ENCODE measurements at places on chromosomes 4 and X.

DNA sequence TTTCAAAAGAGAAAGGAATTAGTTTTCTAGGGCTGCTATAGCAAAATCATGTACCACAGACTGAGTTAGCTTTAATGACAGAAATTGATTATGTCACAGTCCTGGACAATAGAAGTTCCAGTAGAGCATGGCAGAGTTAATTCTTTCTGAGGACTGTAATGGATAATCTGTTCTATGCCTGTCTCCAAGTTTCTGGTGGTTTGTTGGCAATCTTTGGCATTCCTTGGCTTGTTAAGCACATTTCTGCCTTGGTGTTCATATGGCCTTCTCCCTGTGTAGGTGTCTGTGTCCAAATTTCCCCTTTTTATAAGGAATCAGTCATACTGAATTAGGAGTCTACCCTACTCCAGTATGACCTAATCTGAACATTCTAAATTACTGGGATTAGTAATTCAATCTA lies 336.1 kb upstream of the PABPC4L start:
- DNase-seq, result no peak

GRCh38 chrX:54891573-54891972 lies 29.1 kb upstream of the TRO start:
- DNase-seq, result no peak

DNA sequence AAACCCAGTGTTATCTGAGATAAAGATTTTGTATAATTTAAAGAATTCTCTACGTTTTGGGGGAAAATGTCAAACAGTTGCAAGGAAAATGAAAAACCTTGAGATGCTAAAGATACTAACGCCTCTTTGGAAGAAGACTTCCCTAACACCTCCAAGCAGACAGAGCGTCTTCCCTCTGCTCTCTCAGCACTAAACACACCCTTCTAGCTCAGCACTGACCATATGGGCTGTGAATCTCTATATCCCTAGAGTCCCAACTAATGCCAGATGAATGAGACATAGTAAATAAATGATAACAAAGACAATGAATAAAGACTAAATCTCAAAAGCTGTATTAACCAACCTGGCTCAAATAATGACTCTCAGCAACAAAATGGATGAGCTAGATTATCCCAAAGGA lies 13.3 kb downstream of the FUNDC1 start:
- no peak for DNase-seq

DNA sequence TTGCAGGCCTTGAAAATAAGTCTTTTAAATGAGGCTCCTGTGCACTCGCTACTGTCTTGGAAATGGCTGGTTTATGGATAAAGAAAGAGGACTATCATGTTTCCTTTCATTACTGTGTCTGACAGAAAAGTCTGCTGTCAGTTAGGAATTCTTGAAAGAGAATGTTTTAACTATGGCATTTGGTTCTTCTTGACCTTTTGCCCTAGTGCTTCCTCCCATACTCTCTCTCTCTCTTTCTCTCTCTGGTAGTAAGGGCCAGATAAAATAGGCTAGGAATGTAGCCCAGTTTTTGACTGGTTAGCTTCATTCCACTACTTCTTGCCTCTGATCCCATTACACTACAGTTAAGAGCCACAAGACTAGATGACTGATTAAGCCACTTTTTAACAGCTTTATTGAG lies 29.8 kb downstream of the YY2 start:
- DNase-seq, result no peak
